NCI-H526 (cell line): ENCODE measurements at places on chromosomes 5 and 9.

DNA sequence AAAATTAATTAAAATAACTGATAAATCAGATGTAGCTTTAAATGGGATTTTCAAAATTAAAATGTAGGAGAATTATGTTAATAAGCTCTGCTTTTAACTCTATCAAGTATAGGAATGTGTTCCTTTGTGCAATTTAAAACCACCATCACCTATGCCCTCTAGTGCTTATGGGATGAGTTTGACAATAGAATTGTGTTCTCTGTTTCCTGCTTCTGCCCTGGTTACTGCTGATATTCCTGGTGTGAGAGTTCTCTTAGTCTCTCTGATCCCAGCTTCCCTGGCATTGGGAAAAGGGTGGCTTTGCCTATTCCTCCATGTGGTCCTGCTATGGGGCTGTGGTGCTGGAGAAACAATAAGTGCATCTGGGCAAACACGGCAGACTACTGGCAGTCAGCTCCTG is 8.1 kb downstream of the LRRTM2 start:
- no peak for DNase-seq

- DNase-seq = no peak
Measured at GRCh38 chr5:67160985-67161384, 35.6 kb downstream of the CD180 start.

GRCh38 chr9:135279385-135279784 is 191.9 kb downstream of the OLFM1 start:
- DNase-seq = no peak

GRCh38 chr9:116232424-116233159 is 79.0 kb downstream of the PAPPA start:
- DNase-seq = peak; percentile 19

DNA sequence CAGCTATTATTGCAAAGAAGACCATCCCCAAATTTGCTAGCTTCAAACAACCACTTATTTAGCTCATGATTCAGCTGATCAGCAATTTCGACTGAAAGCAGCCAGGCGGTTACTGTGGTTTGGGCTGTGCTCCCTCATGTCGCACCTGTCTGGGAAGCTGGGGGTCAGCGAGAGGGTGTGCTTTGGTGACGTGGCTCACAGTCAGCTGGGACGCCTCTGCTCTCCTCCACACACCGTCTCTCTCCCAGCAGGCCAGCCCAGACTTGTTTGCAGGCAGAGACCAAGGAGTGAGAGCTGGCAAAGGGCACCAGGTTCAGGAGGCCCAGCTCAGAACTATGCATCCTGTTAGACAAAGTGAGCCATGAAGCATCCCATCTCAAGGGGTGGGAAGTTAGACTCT is 140.9 kb downstream of the SYK start:
- peak; percentile 2 for DNase-seq

GRCh38 chr5:125778791-125779190 is 644.4 kb upstream of the GRAMD2B start:
- DNase-seq = peak; percentile 0

DNA sequence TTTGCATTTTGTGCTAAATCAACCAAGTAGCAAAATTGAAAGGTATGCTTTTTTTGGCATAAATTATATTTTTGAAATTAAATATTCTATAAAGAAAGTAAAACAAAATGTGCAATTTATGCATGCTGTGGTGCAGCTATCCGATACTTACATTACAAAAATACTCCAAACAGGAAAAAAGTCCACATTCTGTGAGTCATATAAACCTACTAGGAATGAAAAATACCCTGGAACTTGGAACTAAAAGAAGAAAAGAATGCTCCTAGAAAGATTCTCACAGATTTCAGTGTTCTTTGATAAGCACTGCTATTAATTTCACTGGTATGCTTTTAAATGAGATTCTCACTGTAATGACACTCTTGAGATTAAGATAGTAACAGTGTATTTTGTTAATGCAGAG is 92.6 kb downstream of the OSMR start:
- DNase-seq = no peak

GRCh38 chr9:109779711-109780452 is at the start of gene PALM2AKAP2:
TSS of gene PALM2AKAP2 (plus strand) at chr9:109780198. CDS start at chr9:109780489, 291 bp downstream.
- DNase-seq = peak; percentile 69

DNA sequence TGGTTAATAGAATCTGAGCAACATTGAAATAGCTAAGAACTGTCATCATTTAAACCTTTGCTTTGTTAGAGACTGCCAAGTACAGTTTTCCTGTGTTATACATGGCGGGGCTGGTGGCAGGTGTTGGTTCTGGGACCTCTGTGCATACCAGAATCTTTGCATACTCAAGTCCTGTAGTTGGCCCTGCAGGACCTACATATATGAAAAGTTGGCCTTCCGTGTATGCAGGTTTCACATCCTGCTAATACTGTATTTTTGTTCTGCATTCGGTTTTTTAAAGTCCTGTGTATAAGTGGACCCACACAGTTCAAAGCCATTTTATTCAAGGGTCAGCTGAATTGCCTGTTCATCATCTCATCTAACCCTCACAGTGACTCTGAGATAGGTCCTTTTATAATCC is 36.4 kb downstream of the LARP1 start:
- DNase-seq = no peak

DNA sequence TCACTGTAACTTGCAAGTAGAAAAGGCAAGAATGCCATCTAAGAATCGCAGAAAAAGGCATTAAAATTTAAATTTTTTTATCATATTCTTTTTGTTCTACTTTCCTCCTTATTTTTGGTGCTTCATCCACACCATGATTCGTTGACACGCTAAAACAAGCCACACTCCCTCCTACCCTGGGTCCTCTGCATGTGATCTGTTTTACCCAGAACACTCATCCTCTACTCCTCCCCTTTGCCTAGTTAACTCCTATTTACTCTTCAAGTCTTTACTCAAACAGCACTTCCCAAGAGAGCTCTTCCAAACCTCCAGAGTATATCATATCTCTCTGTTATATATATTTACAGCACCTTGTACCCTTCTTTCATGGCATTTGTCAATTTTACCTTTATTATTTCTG is 61.4 kb upstream of the SRP19 start:
- DNase-seq = no peak

DNA sequence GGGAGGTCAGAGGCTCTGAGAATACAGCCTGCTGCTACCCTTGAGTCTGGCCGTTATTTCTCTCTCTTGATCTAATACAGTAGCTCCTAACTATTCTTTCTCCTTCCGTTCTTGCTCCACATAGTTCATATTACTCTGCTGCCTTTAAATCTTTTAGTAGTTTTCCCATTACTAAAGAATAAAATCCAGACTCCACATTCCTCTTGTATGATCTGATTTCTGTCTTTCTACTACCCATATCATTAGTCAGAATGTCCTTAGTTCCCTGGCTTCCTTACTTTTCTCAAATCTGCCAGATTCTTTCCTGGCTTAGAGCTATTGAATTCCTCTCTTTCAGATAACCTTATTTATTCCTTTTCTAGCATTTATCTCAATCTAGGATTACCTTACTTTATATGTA is 40.0 kb downstream of the MARCHF6 start:
- no peak for DNase-seq

DNA sequence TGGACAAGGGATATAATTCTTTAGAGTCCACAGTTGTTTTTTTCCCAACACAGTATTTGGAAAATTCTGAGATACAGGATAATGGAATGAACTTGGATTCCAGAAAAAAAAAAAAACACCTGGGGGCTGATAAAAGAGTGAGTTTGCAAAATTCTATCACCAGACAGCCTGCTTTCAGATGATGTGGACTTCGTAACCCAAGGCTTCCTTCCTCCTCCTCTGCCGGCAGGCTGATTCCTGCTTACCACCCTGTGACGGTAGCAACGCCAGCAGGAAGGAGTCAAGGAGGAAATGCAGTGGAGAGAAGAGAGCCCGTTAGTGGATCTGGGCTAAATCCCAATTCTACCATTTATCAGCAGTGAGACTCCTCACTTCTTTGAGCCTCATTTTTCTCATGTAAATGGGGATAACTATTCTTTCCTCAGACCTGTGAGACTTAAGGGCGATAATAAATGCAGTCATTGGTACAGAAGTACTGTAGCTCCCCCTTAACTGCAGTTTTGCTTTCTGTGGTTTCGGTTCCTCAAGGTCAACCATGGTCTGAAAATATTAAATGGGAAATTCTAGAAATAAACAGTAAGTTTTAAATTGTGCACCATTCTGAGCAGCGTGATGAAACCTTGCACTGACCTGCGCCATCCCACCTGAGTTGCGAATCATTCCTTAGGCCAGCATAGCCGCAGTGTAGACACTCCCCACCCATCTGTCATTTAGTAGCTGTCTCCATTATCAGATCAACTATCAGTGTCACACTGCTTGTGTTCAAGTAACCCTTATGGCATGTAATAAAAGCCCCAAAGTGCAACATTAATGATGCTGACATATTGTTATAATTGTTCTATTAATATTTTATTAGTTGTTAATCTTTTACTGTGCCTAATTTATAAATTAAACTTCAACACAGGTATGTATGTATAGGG is 71.4 kb downstream of the DCP2 start:
- no peak for DNase-seq

DNA sequence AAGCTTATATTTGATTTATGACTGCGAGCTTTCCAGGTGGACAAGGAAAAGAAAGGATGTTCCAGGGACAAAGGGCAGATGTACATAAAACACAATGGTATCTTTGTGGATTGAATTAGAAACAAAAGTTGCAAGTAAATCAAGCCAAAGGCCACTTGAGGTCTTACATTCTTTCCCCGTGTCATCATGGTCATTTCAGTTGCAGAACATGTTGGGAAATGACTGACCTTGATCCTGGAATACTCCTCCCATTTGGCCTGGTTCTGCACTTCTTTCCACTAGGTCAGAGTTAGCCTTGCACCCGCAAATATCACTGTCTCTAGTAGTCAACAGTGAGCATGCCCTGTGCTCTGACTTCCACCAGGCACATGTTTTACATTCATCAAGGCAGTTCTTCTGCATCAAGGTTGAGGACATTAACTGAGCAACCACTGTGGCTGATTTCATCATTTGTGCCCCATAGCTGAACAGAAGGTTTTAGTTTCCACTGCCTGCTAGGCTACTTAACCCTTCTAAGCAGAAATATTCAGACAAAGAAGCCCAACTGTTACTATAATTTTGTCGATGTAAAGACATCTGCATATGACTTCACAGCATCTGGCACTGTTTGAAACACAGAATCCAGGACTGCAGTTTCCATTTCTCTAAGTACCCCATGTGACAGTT is 1161.7 kb upstream of the DMAC1 start:
- no peak for DNase-seq

- peak; percentile 12 for DNase-seq
Measured at GRCh38 chr9:127947841-127948710, 10.4 kb upstream of the DPM2 start.

DNA sequence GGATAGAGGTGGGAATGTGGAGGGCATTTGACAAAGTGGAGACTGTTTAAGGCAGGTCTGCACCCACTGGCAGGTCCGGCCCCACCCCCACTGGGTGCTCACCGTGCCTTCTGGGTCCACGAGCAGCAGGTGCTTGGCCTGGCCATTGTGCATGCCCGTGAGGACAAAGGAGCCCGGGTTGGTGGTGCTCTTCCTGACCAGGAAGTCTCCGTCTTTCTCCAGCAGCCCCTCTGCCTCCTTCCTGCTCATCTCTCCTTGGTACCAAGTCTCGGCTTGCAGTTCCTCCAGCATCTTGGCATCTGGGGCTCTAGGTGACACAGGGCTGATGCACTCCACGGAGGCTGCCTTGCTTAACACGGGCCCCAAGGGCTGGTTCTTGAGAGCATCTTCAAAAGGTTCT is 46.6 kb downstream of the S1PR3 start:
- no peak for DNase-seq

- DNase-seq = no peak
Measured at GRCh38 chr9:93965830-93966577, 10.8 kb upstream of the BARX1 start.

DNA sequence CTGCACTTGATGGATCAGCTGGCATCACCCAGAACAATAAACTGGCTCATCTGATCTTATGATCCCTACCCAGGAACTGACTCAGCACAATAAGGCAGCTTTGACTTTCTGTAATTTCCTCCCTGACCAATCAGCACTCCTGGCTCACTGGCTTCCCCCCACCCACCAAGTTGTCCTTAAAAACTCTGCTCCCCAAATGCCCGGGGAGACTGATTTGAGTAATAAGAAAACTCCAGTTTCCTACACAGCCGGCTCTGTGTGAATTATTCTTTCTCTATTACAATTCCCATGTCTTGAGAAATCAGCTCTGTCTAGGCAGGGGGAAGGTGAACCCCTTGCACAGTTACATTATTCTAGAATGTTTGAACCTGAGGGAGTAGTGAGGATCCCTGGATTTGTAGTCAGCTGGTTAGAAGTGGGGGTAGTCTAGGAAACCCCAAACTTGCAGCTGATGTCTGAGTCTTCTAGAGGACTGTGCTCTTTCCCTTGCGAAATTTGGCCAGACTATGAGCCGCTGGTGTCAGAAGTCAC is 111.7 kb upstream of the NEK6 start:
- no peak for DNase-seq

GRCh38 chr9:75939536-75940111 is 49.2 kb downstream of the PCSK5 start:
- DNase-seq = no peak

DNA sequence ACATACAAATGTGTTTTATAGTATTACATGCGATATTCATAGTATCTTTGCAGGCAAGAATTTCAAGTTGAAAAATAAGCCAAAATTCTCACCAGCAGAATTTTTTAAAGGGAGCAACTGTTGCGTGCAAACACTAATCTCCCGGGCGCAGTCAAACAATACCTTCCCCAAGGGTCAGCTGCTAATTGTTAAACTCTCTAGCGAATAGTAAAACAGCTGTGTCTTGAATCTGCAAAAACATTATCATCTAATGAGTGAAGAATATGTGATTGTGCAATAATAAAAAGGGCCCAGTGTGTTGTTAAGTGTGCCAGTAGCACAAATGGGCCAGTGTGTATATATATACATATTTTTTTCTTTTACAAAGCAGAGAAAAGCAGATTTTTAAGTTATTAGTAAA is 131.4 kb downstream of the CCDC192 start:
- no peak for DNase-seq

- DNase-seq = no peak
Measured at GRCh38 chr5:93100976-93101375, 480.0 kb downstream of the NR2F1-AS1 start.

GRCh38 chr5:141683596-141684141 is 1.6 kb upstream of the ARAP3 start:
- no peak for DNase-seq

- DNase-seq = no peak
Measured at GRCh38 chr5:7897014-7897600, 28.2 kb downstream of the MTRR start.

GRCh38 chr9:133419005-133419404 is 1.2 kb upstream of the REXO4 start:
- DNase-seq = no peak

- no peak for DNase-seq
Measured at GRCh38 chr5:76460104-76460503, 57.0 kb downstream of the IQGAP2 start.

GRCh38 chr5:75200776-75201175 is 35.9 kb downstream of the ANKRD31 start:
- DNase-seq = no peak

GRCh38 chr9:95025213-95026147 is 292.0 kb downstream of the FANCC start:
- DNase-seq = peak; percentile 48

GRCh38 chr9:130426883-130427282 is 17.9 kb upstream of the ASS1 start:
- no peak for DNase-seq

- DNase-seq = no peak
Measured at GRCh38 chr5:64502196-64502595, 3.6 kb upstream of the RGS7BP start.

- DNase-seq = no peak
Measured at GRCh38 chr9:95446984-95447383, 69.8 kb downstream of the PTCH1 start.

- DNase-seq = no peak
Measured at GRCh38 chr9:120982836-120983235, 56.2 kb upstream of the TRAF1 start.
